AG10803 (cell line): ENCODE measurements at places on chromosomes 2 and 18.

DNA sequence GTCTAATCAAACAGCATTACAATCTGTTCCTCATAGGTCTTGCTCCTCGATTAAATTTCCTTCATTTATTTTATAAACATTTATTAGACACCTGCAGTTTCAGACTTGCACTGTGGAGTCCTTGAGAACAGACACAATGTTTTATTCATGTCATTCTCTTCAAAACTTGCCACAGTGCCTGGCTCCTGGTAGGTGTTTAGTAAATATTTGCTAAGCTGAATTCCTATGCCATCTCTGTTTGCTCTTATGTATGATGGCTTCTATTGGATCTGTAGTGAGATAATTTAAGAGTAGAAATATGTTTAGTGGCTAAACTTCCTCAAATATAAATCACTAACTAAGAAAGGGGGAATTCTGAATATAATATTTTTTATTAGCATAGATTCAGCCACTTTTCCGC, 61.4 kb downstream of the LRATD1 start:
- no peak for DNase-seq

DNA sequence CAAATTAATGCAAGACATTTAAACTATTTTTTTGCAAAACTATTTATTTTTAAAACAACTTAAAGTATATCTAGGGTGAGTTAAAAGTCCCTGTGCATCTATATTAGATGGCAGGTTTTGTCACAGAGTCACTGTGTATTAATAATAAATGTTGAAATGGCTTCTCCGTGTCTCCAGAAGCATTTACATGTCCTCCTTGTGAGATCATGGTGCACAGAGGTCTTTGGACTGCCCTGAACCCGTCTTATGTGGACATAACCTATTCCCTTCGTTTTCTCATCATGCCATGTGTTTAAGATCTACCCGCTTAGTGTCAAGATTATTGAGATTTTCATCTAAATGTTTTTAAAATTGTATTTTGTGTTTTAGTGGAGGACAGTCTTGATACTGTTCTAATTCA, 39.3 kb downstream of the SOCS6 start:
- no peak for DNase-seq

GRCh38 chr2:24107-24506, 22.2 kb downstream of the FAM110C start:
- DNase-seq: no peak

DNA sequence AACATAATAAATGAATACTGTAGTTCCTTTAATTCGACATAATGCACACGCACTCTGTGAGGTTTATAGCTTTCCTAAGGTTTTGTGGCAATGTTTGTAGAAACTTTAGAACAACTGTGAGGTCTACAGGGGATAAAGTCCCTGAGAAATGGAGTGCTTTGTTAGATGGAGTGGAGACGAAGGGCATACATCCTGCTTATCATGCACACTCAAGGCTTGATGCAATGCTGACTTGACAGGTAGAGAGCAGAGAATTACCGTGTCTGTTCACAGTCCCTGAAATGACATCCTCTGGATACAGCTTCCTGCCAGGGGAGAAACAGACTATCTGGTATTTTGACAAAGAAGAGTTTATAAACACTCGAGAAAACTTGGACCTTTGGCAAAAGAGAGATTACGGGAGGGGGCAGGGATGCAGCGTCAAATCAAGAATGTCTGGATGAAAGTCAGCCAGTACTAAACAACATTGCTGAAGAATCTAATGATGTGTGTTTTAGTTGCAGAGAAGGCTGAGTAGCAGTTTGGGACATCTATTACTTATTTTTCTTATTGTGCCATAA, 766.9 kb upstream of the ZEB2 start:
- no peak for DNase-seq

GRCh38 chr2:30221531-30221930, 9.8 kb upstream of the LBH start:
- no peak for DNase-seq

GRCh38 chr2:232970051-232970450, 43.0 kb downstream of the NGEF start:
- DNase-seq: no peak

GRCh38 chr2:205684871-205685313, 2.6 kb downstream of the NRP2 start:
- peak; percentile 30 for DNase-seq

DNA sequence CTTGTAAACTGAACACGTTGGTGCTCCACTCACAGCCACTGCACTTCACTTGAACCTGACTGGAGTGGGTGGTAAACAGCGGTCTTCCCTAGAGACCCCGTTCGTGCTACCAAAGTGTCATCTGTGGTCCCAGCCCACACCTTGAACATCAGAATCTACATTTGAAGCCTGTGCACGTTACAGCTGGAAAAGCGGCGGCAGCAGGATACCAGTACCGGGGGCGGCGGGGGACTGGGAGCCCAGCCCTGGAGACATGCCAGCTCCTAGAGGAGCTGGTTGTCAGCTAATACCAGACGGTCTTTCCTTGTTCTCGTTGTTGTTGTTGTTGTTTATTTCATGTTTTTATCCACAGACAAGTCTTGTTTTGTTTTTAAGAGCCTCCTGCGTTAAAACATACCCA, 156.7 kb downstream of the WDSUB1 start:
- no peak for DNase-seq

- DNase-seq: peak; percentile 17
Observed at GRCh38 chr18:58361212-58361611, 267.7 kb downstream of the ALPK2 start.

- DNase-seq: peak; percentile 20
Observed at GRCh38 chr2:85185431-85185940, 52.3 kb downstream of the TCF7L1 start.

- no peak for DNase-seq
Observed at GRCh38 chr2:209451209-209451834, 27.5 kb downstream of the MAP2 start.

DNA sequence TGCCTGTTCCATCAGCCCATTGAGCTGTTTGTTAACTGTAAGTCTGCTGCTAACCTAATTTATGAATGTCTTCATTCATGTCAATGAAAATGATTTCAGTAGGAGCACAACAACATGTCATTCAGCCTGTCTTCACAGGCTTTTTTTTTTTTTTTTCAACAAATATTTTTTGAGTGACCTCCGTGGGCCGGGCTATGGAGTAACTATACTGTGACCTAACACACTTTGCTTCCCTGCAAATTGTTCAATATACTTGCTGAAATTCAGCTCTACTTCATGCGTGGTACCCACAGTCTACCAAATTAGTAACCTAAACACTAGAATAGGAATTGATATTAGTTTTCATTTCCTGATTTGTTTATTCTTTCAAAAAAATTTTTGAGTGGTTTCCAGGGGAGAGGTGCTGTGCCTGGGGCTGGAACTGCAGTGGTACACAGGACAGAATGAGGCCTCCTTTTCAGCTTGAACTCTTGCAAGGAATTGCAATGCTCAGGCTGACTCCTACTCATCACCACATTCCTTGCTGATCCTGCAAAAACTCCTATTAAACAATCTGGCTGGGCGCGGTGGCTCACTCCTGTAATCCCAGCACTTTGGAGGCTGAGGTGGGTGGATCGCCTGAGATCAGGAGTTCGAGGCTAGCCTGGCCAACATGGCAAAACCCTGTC, 87.1 kb downstream of the CDH20 start:
- DNase-seq: no peak
